ENCODE measurements at places on chromosomes 13 and 19.

DNA sequence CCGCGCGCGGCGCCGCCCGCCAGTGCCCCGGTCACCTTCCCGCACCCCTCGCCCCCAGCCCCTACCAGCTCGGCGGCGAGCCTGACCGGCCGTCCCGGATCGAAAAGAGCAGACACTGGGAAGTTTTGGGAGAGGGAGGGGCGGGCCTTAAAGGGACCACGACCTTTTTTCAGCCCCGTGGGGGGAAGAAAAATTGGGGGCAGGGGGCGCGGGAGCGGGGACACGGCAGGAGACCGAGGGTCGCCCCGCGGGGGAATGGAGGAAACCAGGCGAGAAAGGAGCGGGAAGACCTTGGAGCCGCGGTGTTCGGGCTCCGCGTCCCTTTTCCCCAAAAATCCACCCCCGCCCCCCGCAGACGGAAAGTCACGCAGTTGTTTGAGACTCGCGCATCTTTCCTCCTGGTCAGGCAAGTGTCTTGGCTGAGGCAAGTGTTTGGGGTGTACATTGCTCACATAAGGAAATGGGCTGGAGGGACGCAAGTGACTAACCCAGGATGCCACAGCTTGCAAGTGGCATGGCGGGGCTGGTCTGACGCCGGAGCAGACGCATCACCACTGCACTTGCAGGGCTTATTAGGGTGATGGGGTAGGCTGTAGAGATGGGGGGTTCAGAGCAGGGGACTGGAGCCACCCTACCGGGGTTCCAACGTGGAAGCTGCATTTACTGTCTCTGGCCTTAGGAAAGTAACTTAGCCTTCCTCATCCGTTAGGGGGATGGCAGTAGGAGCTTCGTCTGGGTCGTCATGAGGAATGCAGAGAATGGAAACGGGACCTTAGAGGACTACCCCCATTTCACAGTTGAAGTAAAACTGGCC lies 2.7 kb upstream of the HNRNPL start:
- DNase-seq = peak; percentile 68

GRCh38 chr13:40484101-40484800 lies 182.2 kb downstream of the FOXO1 start:
- no peak for DNase-seq

- DNase-seq = no peak
Measured at GRCh38 chr13:27374126-27374613, 50.2 kb upstream of the GTF3A start.

GRCh38 chr13:74675182-74675581 lies 541.0 kb upstream of the KLF12 start:
- DNase-seq = no peak

- DNase-seq = no peak
Measured at GRCh38 chr13:43977911-43978310, 98.2 kb downstream of the LACC1 start.

DNA sequence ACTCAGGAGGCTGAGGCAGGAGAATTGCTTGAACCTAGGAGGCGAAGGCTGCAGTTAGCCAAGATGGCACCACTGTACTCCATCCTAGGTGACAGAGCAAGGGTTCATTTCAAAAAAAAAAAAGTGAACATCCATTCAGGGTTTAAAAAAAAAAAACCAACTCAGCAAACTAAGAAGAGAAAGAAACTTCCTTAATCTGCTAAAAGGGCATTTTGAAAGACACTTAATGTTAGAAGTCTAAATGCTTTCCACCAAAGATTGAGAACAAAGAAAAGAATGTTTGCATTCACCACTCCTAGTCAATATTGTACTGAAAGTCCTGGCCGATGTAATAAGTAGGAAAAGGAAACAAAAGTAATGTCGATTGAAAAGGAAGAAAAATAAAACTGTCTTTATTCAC lies 7.1 kb upstream of the PSMC4 start:
- DNase-seq = no peak

All from right forelimb (tissue), 1 donor.